A172 (cell line): ENCODE measurements at places on chromosomes 2 and 18. TPM values are rescaled to one million over a fixed set of nuclear protein-coding genes. Genes with fewer than 3 reads are reported as not detected.

SMYD1 gene
- total RNA-seq = not detected in 2 replicates

GRCh38 chr18:74773171-74773624 lies 175.5 kb downstream of the ZNF407 start:
- DNase-seq = no peak

INO80B gene
- 5.9 and 7.9 TPM in 2 replicates for total RNA-seq

ARHGAP28 gene
- total RNA-seq = 20.4 and 24.3 TPM in 2 replicates

FAM110C gene
- not detected in 2 replicates for total RNA-seq

DNA sequence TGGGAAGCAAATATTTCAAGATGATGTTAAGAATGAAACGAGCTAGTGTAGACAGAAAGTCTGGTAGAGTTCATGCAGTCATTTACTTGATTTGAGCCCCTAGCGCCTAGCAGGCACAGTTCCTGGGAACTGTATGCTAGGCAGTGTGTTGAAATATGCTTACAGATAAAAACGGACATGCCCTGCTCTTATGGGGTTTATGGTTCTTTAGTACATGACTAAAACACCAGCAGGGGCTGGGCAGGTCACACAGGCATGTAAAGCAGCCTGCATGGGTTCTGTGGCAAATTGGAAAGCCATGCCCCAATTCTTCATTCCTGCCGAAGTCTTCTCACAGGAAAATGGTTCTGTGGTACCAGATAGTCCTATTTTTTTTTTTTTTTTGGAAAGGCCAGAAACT lies 27.3 kb upstream of the MGAT5 start:
- DNase-seq = no peak

DNA sequence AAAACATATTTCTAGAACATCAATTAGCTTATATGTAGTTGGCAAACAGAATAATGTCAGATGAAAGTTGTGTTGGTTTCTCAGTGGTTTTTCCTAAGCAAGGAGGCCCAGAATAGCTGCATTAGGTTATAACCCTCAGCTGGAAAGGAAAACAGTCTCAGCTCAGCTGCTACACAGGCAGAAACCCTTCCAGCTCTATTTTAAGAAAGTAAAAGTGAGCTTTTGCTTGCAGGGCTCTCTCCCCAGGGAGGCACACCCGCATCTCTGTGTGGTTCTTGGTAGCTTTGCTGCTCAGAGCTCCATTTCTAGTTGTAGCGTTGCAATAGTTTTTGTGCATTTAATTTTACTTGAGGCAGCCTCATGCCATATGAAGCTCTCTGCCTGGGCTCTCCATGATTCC lies 54.6 kb downstream of the PIKFYVE start:
- DNase-seq = no peak

- DNase-seq = no peak
Measured at GRCh38 chr2:173043476-173043875, 32.2 kb upstream of the MAP3K20 start.

- no peak for DNase-seq
Measured at GRCh38 chr2:179588486-179589145, 272.8 kb downstream of the ZNF385B start.

STON1 gene
- 2.5 and 3.4 TPM in 2 replicates for total RNA-seq

DNA sequence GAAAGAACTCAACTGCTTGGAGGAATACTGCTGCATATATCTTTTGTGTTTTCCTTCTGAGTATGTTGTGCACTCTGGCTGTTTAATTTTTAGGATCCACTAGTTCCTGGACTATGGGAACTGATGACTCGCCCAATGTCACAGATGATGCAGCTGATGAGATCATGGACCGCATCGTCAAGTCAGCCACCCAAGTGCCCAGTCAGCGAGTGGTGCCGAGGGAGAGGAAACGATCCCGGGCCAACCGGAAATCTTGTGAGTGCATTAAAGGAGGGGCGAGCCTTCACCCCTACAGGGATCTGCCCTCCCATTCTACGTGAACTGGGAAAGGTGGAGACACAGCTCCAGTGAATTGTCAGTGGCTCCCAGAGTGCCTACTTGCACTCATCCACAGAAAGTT lies 59.6 kb downstream of the TPGS2 start:
- peak; percentile 85 for DNase-seq

OR6B3 gene
- not detected in 2 replicates for total RNA-seq

GRCh38 chr2:204967199-204967960 lies 422.1 kb downstream of the PARD3B start:
- no peak for DNase-seq
